ENCODE measurements at places on chromosomes 1 and 21.

DNA sequence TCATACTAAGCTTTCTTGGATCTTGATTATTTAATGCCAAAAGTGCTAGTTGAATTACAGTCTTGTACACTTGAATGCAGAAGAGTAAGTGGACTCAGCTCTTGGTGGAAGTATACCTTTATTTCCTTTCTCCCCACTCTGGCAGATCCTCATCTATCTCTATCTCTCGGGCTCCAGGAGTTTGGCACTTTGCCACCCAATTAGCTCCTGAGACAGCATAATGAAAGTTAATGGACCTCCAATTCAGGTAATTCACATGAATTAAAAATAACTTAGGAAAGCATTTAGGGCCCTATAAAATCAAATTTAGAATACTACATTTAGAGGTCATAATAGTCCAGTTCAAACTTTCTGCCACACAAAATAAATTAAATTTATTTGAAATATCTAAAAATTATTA, 67.4 kb downstream of the OLFM3 start:
- DNase-seq = no peak

DNA sequence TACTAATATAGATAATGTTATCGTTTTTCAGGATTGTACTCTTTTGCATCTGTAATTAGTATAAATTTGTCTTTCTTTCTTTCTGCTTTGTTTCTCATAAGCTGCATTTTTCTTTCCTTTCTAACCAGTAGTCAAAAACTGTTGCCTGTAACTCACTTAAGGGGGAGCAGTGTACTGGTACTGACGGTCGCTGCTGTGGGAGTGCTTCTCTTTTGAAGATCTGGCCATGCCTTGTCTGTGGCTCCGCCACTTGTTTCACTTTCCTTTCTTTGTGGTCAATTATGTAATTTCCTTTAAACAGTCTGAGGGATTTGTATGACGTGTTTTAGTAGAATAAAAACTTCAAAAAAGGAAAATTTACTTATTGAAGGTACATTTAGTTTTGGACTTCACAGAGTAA, 37.0 kb downstream of the MIA3 start:
- peak; percentile 51 for DNase-seq

DNA sequence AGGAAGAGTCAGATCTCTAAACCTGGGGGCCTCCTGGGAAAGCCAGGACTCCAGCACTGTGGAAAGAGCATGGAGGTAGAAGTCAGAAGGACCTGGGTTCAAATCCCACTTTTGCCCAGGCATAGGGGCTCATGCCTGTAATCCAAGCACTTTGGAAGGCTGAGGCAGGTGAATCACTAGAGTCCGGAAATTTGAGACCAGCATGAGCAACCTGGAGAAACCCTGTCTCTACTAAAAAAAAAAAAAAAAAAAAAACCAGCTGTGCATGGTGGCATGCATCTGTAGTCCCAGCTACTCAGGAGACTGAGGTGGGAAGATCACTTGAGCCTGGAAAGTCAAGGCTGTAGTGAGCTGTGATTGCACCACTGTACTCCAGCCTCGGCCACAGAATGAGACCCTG, 31.8 kb downstream of the LDLRAP1 start:
- DNase-seq = no peak

- DNase-seq = no peak
These were observed 92.9 kb downstream of the DPYD start for GRCh38 chr1:97827887-97828286.

- no peak for DNase-seq
These were observed 94.7 kb upstream of the GADD45A start for GRCh38 chr1:67590329-67590728.

DNA sequence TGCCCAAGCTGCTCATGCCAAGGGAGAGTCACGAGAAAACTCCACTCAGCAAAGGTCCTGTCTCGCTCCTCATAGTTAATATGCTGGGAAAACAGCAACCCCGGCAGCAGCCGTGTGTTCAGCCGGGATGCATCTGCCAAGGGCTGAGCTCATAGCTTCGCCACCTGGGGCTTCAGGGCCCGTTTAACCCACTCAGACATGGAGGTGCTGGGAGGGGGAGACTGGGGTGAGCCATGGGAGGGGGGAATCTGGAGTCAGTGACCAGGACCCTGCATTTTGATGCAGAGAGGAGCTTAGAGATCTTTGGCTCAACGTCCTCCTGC, 283.4 kb downstream of the PTPRU start:
- DNase-seq = no peak

GRCh38 chr1:39788758-39789570, at the start of gene BMP8B:
Gene BMP8B (minus strand): TSS chr1:39788865. CDS start chr1:39788485, 380 bp downstream.
- peak; percentile 66 for DNase-seq

- no peak for DNase-seq
These were observed 30.7 kb downstream of the ADAM30 start for GRCh38 chr1:119865627-119866026.

- no peak for DNase-seq
These were observed 11.9 kb downstream of the PIGV start for GRCh38 chr1:26799479-26800142.

- no peak for DNase-seq
These were observed 150.8 kb upstream of the PTGFR start for GRCh38 chr1:78340006-78340405.

DNA sequence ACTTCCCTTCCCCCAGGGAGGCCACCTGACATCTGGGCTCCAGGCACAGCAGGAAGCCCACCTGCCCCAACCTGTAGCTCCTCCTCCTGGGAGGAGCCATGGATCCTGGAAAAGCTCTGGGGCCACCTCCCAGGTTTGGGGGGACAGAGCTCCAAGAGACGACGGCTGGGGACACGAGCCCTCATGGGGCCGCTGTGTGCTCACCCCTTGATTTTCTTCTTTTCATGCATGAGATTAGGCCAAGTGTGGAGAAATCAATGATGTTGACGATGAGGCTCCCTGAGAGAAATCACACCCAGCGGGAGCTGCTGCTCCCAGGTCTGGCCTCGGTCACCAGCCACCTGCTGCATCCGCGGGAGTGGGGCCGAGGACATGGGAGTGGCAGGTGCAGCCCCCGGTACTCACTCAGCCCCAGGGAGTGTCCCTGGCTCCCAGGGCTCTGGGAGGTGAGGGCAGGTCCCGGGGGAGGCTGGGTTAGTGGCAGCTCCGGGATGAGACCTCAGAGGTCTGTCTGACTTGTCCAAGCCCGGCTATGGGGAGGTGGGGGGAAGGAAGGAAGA, 8.7 kb downstream of the TNFRSF14 start:
- DNase-seq = no peak

- peak; percentile 73 for DNase-seq
These were observed 669 bp downstream of the XPR1 start for GRCh38 chr1:180632326-180633056.

GRCh38 chr1:26016953-26017545, 4.5 kb upstream of the EXTL1 start:
- DNase-seq = no peak

GRCh38 chr1:72285074-72285425, 2.7 kb upstream of the NEGR1 start:
- DNase-seq = no peak

- no peak for DNase-seq
These were observed 5.0 kb upstream of the ADAMTS1 start for GRCh38 chr21:26850116-26850643.

DNA sequence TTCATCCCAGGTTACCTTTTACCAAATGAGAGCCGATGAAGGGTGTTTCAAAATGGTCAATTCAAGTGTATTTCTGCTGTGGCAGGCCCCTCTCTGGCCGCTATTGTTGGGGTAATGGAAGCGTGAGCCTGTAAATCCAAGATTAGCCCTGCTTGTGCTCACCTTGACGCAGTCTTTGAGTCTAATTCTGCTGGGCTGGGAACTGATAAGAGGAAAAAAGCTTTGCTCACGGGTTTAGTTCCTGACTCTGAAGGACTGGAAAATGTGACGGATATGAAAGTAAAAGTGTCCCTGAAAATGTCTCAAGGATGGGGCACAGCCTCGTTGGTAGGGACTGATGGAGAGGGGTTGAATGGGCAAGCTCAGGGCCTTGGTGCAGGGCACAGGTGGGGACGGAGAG, 125.9 kb upstream of the GALNT2 start:
- DNase-seq = no peak

GRCh38 chr1:222769181-222769580, 32.2 kb downstream of the FAM177B start:
- DNase-seq = no peak

- DNase-seq = no peak
These were observed 14.0 kb upstream of the REN start for GRCh38 chr1:204180133-204180532.

- DNase-seq = no peak
These were observed 102.0 kb downstream of the CRYAA start for GRCh38 chr21:43270800-43271301.

DNA sequence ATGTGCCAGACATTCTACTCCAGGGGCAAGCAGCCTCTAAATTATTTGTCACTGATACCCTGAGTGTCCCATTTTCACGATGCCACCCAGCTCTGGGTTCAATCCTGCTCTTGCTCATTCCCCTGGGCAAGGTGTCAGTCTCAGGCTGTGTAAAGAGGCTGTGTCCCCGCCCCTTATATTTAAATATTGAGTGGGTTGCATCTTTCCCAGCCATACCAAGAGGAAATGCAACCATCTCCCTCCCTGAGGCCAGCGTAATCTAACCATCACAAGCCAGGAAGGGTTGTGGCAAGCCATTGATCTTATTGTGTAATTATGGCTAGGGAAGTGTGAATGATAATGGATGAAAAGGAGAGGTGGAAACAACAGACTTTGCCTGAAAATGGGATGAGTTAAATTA, 54.7 kb upstream of the CLDN14 start:
- DNase-seq = no peak

- no peak for DNase-seq
These were observed 19.7 kb upstream of the ADGRB2 start for GRCh38 chr1:31783846-31784245.

DNA sequence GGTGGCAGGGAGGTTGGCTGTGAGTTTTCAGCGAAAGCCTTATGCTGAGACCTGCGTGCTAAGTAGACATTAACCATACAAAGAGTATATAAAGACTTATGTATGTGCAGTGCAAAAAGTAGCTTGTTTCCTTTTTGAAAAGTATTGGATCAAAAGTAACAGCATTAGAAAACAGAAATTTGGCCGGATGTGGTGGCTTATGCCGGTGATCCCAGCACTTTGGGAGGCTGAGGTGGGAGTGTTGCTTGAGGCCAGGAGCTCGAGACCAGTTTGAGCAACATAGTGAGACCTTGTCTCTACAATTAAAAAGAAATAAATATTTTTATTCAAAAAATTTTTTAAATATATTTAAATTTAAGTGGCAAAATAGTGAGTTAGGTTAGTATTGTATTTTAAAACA, 2.2 kb downstream of the RPAP2 start:
- no peak for DNase-seq

GRCh38 chr1:215095524-215095923, 13.0 kb downstream of the KCNK2 start:
- DNase-seq = no peak

- no peak for DNase-seq
These were observed 73.3 kb downstream of the TAS1R2 start for GRCh38 chr1:18786149-18786548.

- DNase-seq = no peak
These were observed 32.1 kb downstream of the NAV1 start for GRCh38 chr1:201570886-201571624.

GRCh38 chr1:173917635-173918493, 737 bp upstream of the SERPINC1 start:
- no peak for DNase-seq

GRCh38 chr1:100187912-100188311, 9.9 kb upstream of the LRRC39 start:
- DNase-seq = no peak

DNA sequence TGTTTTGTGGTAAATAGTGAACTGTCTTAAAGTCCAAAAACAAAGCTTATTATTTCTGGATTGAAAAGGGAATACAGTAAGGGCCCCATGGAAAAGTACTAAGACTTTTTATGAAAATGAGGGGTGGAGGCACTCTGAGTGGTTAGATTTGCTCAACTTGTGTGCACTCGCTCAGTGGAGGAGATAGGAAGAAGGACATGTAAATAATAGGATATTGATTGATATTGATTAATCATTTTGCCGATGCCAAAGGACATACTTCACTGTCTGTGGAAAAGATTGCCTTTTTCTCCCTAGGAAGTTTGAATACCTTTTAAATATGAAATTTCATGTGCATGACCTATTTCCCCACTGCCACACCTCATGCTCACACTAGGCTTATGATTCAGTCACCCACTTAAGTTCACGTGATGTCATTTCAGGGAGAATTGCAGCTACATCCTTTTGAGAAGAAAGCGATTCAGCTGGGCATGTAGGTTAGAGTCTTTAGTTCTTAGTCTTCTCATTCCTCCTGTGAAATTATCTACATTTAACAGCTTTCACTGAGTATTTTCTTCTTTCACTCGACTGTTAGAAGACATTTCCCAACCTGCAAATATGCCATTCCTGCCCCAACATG, 5.0 kb downstream of the MTR start:
- DNase-seq = no peak

GRCh38 chr1:43481491-43481890, 27.8 kb upstream of the HYI start:
- no peak for DNase-seq

DNA sequence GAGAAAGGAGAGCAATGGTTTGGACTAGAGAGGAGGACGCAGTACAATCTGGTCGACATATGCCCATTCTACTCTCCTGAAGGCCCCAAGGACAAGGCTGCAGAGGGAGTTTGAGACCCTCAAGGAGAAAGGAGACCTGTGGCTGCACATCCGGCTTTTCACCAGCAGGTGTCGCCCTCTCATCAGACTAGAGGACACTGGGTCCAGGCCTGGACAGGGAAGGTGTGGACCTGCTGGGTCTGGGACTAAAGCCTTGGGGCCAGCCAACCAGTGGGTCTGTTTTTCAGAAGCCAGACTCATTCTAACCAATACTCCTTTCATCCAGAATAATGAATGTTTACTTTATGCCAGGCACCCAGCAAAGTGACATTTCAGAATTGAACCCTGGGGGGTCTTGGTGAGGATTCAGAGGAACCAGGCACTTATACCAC, 5.0 kb downstream of the SRARP start:
- DNase-seq = peak; percentile 78
